ENCODE measurements at places on chromosomes 3 and 15.

DNA sequence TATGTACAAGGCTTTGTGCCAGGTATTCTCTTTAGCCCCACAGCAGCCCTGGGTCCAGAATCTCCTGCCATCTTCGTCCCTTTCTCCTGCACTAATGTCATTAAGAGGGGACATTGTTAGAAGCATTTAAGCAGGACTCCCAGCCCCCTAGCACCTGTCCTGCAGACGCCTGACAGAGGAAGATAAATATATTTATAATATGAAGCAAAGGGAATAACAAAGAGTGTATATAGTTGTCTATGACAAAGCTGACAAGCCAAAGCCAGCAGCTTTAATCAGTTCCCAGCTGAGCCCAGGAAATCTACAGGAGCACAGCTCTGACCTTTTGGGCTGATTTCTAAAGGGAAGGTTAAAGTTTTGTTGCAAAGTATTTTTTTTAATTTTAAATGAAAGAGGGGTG lies 96.0 kb downstream of the MEGF11 start:
- DNase-seq, result no peak

- DNase-seq, result no peak
Observed at GRCh38 chr3:190642016-190642415, 128.1 kb downstream of the IL1RAP start.

GRCh38 chr15:68380456-68380855 lies 51.5 kb downstream of the ITGA11 start:
- DNase-seq, result no peak

GRCh38 chr3:192207239-192207638 lies 520.1 kb downstream of the FGF12 start:
- no peak for DNase-seq

DNA sequence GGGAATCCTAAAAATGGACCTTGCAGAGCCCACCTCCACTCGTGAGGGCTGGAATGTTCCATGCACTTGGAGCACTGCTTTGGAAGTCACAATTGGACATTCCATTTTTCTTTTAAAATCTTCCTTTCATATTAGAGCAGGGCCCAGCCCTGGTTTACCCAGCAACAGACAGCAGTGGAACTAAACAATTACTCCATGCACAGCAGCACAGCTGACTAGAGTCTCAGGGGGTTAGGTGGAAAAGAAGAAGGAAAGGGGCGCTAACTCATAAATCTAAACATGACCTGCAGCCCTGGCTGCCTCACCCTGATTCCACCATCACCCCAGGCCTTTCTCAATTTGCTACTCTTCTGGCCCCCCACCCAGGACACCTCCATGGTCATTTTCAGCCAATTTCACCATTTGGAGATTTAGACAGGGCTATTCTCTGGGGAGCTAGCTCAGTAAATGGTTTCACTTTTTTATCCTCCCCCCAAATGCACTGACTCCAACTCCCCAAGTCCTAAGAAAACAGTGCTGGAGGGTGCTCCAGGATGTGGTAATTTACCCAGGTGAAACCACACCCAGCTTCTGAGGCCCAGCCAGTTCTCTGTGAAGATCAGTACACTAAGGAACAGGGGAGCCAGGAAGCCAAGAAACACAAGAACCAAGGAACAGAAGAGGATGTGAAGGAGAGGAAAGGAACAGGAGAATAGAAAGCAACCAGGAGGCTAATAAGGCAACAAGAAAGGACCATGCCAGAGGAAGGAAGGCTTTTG lies 1.6 kb upstream of the LRRC31 start:
- peak; percentile 5 for DNase-seq

Measured in CD4-positive, alpha-beta T cell treated with Interleukin-10 for 1 hour (primary cell).